ENCODE measurements at places on chromosomes 13 and 19.

GRCh38 chr19:7216373-7216902 is 77.8 kb downstream of the INSR start:
- no peak for DNase-seq

DNA sequence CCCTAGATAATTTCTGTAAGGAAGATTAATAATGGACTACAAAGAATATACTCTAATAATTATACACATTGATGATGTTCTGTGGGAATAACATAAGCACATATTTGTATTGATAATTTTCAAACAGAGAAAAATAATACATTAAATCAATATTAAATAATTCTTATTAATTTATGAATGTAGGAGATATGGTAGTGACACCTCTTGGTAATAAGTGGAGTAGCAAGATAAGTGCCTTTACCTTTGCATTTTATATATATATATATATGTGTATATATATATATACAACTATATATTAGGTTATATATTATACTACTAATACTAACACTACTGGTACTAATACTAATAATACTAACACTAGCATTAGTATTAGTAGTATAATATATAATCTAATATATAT is 905.8 kb downstream of the SLITRK1 start:
- DNase-seq = no peak

GRCh38 chr13:99985886-99986527 is 4.4 kb downstream of the ZIC2 start:
- DNase-seq = no peak

GRCh38 chr19:4730740-4731171 is 7.1 kb upstream of the DPP9 start:
- DNase-seq = no peak

- no peak for DNase-seq
These were observed 5.4 kb downstream of the SMAD9 start for GRCh38 chr13:36914648-36915047.

- DNase-seq = no peak
These were observed 44.8 kb upstream of the LPAR6 start for GRCh38 chr13:48457578-48458242.

DNA sequence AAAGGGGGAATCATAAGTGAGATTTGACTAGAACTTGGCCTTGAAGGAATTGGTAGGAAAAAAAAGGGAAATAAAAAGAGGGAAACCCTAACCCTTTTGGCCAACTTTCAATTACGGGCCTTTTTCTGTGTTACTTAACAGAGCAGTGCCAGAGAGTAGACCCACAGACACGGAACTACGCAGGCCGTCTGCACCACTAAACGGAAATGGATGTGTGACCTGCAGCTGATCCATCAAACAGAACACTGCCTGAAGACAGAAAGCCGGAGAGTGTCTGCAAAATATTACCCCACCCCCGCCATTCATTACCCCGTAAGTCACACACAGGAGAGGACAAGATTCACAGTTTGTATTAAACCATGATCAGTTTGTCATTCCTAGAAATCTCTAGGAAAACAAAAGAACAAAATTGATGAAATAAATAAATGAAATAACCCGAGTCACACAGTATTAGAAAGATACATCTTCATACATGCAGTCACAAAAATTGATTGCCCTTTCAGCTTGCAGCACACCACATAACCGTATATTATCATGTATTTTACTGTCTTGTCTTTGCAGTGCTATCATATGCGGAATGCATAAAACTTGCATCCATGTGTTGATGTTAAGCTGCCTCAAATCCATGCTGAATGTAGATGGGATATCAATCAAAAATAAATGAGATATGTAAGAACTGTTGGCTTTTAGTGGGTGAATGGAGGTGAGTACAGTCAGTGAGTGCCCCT is 424.7 kb downstream of the IRS2 start:
- DNase-seq = no peak

GRCh38 chr13:113950451-113951245 is 23.2 kb downstream of the C13orf46 start:
- DNase-seq = no peak

DNA sequence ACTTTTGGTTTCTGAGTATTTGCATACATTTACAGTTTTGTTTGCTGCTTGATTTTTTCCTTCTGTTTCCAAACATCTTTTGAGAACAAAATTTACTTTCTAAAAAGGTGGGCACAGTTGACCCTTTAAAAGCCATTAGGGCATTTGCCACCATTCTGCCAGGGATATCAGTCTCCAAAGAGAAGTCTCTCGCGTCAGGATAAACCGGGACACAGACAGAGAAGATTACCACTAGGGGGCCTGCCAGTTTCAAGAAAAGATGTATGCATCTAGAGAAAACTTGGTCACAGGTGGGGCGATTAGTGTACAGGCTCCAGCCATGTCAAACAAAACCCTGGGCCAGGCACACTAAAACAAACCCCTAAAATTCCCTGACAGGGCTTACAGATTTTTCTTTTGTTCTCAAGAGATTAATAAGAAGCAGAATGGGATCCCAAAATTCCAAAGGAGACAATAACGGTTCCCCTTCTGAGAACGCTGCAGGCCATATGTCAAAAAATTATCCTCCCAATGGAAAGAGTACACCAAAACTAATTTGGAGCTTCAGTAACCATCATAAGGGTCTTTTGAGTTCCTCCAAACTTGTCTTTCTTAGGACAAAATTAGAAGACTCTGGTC is 10.7 kb upstream of the PABPC3 start:
- DNase-seq = no peak

GRCh38 chr13:67554286-67554685 is 324.1 kb upstream of the PCDH9 start:
- DNase-seq = peak; percentile 82

- no peak for DNase-seq
These were observed 60.8 kb upstream of the MYCBP2 start for GRCh38 chr13:77387607-77388200.

DNA sequence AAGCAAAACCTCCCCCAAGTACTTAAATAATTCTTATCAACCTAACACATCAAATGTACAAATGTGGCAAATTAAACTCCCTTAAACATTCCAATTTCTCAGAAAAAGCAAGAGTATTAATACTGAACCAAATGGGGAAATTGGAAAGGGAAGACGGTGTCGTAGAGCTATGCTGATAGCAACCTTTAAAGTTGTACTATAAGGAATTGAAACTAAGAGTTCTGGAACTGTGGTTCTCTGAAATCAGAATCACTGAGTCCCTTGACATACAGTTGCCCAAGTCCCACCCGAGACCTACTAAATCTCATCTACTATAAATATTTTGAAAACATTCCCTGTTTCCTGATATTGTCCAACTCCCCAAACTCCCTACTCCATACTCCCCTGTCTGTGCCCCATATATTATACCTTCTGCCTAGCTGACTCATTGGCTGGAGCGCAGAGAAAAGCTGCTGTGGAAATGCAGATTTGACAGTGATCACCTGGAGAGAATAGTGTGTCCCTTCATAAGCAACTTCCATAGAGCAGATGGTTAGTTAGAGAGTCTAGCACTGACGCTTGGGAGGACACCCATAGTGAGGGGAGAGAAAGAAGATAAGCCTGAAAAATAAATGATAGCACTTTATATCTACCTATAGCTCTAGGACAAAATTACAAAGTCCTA is 51.4 kb upstream of the ITM2B start:
- DNase-seq = no peak

GRCh38 chr19:10915130-10916091 is 13.0 kb downstream of the YIPF2 start:
- DNase-seq = no peak

DNA sequence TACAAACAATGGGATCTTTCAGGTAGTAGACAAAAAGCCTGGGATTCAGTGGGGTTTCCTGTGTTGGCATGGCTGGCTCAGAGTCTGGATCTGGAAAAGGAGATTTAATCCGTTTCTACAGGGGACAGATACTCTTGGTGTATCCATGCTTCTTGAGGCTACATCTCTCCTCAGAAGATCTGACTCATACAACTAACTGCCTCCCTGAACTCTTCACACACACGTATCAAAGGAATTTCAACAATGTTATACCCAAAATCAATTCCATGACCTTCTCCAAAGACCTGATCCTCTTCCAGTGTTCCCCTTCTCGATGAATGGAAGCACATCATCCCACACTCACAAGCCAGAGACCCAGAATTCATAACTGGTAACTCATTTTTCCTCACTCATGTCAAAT is 435.3 kb upstream of the NBEA start:
- DNase-seq = no peak

- no peak for DNase-seq
These were observed 93.0 kb upstream of the TEX29 start for GRCh38 chr13:111227405-111227804.

DNA sequence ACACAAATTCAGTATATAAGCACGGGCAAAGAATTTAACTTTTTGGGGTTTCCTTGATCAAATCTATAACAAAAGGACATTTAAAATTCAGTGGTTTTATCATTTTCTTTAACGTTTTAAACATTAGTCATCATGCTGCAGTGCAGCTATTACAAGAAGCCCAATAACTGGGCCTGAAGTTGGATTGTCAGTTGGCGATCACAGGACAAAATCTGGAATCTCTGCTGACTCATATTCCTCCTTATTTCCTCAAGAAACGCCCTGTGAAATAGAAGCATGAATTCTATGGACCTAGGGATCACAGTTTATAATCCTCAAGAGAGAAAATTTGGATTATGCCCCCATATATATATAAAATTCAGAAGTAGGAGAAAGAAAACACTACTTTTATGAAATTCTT is 971.6 kb upstream of the MIR17HG start:
- DNase-seq = no peak

GRCh38 chr19:46524308-46524707 is 28.6 kb upstream of the PNMA8B start:
- DNase-seq = no peak

DNA sequence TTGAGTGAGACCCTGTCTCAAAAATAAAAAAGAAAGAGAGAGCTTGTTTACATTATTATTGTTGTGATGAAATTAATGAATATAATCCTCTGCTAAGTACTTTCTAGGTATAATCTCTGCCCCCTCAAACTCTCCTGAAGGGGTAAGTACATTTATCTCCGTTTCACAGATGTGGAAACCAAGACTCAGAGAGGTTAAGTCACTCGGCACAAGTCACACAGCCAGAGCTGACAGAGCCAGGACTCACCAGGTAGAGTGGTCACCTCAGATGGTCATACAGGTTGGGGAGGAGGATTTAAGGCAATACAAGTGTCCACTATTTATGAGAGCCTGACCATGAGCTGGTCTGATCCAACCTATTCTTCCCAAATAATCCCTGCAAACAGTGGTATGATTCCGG is 15.2 kb upstream of the LYPD3 start:
- DNase-seq = no peak

DNA sequence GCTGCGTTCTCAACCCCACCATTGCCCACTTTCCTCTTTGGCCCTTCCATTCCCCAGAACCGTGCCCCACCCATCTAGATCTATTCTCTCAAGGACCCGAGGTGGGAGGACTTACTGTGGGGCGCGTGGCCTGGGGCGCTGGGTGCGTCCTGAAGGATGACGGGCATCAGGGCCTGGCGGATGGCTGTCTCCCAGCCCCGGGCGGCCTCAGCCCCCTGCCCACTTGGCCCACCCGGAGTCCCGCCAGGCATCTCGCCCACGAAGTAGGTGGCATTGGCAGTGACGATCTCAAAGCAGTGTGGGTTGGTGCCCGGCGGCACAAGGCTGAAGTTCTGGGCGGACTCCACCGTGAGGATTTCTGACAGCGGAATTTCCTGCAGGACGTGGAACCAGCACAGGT is 23.2 kb downstream of the PRKD2 start:
- no peak for DNase-seq

DNA sequence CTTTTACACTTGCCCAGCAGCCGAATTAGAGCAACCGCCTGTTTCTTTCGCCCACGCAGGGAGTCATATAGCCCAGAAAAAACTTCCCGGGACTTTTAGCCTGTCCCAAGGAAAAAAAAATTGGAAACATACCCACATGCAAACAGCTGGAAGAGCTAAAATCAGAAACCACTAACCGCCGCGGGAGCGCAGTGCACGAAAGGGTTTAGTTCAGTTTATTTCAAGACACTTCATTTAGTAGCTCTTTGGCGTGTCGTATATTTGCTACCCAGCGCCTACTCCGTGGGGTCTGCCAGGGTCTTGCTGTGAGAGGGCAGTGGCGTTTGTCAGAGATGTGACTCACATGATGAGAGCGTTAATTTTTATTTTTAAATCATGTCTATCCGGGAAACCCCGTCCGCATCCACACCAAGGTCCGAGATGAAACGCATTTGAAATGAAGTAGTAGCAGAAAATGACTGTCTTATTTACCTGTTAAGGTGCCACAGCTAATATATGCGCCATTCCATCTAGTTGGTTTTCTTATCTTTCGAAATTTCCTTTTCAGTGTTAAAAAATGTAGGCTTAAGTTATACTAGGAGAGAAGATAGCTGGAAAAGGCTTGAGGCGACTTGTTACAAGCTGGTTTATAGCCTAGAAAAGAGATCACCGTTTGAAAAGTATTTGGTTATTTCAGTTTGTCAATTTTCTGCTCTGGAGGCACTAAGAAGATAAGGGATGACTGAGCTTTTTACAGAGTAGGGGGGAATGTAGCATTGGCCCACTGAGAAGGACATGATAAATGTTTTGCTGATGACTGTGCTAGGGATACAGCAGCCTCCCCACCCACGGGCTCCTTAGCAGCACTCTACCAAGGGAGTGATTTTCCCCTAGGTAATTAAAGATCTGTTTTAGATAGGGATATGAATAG is 1.7 kb downstream of the KLF5 start:
- no peak for DNase-seq

GRCh38 chr13:114249077-114249476 is 14.4 kb downstream of the CDC16 start:
- no peak for DNase-seq

DNA sequence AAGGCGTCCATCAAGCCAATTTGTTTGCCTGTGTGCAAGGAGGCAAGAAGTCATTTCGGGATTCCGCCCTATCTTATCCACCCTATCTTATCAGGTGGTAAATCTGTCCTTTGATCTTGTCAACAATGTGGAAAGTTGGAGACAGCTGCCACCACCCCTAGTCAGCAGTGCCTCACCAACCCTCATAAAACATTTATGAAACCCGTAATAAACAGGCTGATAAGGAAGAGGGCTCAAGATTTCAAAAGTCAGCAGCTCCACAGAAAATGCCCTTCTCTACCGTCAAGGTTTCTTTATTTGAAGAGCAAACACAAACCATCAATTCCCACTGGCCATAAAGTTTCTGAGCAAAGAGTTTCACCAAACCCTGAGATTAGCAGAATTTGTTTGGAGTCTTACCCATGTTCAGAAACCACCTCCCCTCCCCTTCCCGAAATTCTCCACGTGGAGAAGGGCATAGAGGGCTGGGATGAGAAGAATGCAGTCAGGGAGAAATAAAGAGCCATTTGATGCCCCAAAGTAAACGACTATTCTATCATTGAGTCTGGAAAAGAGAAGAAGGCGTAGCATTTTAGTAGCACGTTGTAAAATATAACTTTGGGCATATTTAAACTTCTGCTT is 196.0 kb upstream of the GPR12 start:
- DNase-seq = no peak

DNA sequence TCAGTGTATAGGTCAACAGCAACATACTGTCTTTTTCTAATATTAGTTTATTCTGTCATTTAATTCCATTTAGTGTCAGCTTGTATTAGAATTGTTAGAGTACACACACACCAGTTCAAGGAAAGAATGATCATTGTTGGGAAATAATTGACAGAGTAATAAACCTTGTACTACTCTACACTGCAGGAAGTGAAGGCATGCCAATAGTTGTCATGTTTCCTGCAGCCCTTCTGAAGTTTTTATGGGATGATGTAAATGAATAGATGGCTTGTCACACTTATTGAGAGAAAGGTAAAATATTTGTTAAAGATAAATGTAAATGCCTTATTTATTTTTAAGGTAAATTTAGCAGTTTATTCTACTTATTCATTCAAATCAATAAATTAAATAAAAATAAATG is 306.9 kb upstream of the KLHL1 start:
- no peak for DNase-seq
